ENCODE measurements at places on chromosomes 7 and 10.

DNA sequence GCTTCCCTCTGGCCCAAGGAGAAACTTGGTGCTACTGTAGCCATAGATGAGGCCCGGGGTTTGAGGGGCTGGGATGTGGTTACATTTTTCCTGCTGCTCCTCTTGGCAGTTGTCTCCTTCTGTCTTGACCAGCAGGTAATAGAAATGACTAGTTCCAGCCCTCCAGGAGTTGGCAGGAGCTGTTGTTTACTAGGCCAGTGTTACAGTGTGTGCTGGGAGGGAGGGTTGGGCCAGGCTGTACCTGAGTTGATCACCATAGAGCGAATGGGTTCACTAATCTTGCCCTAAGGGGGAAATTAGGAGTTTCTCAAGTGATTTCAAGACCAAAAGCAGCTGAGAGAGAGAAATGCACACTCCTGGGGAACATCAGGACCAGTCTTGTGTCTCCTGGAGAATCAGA lies 34.9 kb downstream of the PAX2 start:
- DNase-seq, result no peak

GRCh38 chr10:119007211-119007574 lies 22.3 kb upstream of the NANOS1 start:
- no peak for DNase-seq

- DNase-seq, result peak; percentile 70
Observed at GRCh38 chr7:104956753-104957450, 57.1 kb upstream of the KMT2E start.

DNA sequence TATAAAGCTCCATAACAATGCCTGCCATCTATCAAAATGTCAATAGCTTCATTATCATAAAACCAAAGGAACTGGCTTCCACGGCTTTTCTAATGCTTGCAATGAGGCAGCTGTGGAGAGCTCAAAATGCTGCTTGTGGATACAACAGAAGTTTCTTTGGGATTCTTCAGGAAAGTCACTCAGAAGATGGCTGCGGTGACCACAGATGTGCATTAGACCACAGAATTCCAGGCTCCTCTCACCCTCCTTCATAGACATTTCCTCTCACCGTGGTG lies 77.2 kb downstream of the CDCA7L start:
- no peak for DNase-seq

DNA sequence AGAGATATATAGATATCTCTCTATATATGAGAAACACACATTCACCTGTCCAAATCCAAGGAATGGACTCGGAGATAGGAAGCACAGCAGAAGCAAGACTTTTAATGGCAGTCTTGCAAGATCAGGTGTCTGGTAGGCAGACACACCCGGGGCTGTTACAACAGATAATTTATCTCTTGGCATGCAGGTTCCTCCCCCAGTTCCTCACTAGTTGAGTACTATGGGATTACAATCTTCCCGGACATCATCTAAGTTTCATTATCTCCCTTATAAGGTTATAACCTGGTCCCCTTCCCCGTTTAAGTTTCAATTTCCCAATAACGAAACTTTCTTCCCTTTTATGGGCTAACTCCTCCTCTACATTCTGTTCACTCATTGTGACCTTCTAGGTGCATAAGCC lies 399.3 kb downstream of the PPP1R3A start:
- no peak for DNase-seq

GRCh38 chr10:111265341-111265740 lies 188.5 kb downstream of the ADRA2A start:
- DNase-seq, result no peak

- DNase-seq, result no peak
Observed at GRCh38 chr7:99252166-99252895, 20.3 kb upstream of the MYH16 start.

- no peak for DNase-seq
Observed at GRCh38 chr10:86337121-86337601, 29.4 kb downstream of the GRID1 start.
